Activated B cell treated with CpG ODN at 0.5 μM for 24 hours (primary cell): ENCODE measurements at places on chromosomes 7 and 10.

DNA sequence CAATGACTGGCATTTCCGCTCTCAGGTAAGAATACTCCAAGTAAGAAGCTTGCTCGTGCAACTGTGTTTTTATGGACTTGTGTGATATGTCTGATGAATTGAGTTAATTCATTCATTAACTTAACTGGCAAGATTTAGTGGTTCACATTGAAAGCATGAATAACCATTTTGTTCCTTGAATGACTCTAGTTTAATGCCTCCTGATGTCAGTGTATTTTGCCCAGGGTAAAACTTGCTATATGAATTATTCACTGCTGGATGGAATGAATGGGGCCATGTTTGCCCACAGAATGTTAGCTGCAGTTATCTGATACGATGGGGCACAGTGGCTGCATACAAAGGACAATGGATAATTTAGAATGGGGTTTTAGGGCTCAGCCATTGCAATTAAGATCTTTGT is 124.1 kb downstream of the ZNF365 start:
- no peaks in the 10 kb centered on the region for H3K36me3 ChIP-seq
- no peaks in the 10 kb centered on the region for H3K27me3 ChIP-seq

GRCh38 chr7:157397731-157398691 is 61.2 kb downstream of the DNAJB6 start:
- H3K27me3 ChIP-seq: no peaks in the 10 kb centered on the region
- H3K4me3 ChIP-seq: no peak overlapping the region
- peaks cover 57% of the 10 kb centered on the region for H3K36me3 ChIP-seq
- H3K4me1 ChIP-seq: peaks cover 9% of the 10 kb centered on the region

DNA sequence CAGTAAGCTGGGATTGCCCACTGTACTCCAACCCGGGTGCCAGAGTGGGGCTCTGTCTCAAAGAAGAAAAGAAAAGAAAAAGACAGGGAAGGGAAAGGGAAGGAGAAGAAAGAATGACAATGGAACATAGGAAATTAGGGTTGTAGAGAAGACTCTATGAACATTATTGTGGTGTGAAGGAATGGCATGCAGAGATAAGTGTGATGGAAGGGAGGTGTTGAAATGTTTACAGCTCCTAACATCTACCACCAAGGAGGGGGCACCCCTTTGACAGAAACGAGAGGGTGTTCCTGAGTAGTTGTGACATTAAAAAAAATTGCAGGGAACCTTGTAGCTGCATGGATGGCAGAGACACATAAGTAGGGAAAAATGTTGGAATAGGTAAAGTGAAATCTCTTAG is 27.5 kb downstream of the AUTS2 start:
- no peak overlapping the region for H3K4me3 ChIP-seq
- H3K36me3 ChIP-seq: no peaks in the 10 kb centered on the region
- H3K4me1 ChIP-seq: peaks cover under 1% of the 10 kb centered on the region
- no peak for DNase-seq
- H3K27ac ChIP-seq: no peak overlapping the region

- no peak overlapping the region for H3K4me3 ChIP-seq
- DNase-seq: no peak
- no peak overlapping the region for H3K27ac ChIP-seq
- no peaks in the 10 kb centered on the region for H3K4me1 ChIP-seq
- no peaks in the 10 kb centered on the region for H3K27me3 ChIP-seq
Measured at GRCh38 chr7:30147223-30147622, 12.4 kb downstream of the MTURN start.

- no peaks in the 10 kb centered on the region for H3K27me3 ChIP-seq
- H3K36me3 ChIP-seq: no peaks in the 10 kb centered on the region
- DNase-seq: no peak
- peaks cover 5% of the 10 kb centered on the region for H3K4me1 ChIP-seq
Measured at GRCh38 chr10:385571-386300, 250.5 kb downstream of the ZMYND11 start.

- no peak overlapping the region for H3K27ac ChIP-seq
- H3K36me3 ChIP-seq: no peaks in the 10 kb centered on the region
- no peak overlapping the region for H3K4me3 ChIP-seq
- no peaks in the 10 kb centered on the region for H3K27me3 ChIP-seq
- no peak for DNase-seq
Measured at GRCh38 chr7:11191574-11192220, 218.0 kb downstream of the PHF14 start.

DNA sequence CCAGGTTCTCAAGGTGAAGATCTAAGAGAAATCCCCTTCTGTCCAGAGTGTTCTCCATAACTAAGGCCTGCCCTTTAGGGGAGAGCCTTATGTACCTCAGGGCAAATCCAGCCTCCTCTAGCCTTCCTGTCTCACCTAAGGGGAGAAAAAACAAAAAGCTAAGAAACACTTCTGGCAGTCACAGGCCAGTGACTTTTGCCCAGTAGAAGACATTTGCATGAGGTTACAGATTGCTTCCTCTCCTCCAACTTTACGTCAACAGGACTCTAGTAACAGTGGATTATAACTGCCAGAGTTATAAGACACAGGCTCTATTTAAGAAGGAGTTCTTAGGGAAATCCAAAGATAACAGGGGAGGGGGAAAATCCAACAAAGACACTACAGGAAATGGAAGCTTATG is 15.9 kb upstream of the FAM241B start:
- DNase-seq: no peak
- peaks cover 8% of the 10 kb centered on the region for H3K4me1 ChIP-seq
- H3K27ac ChIP-seq: no peak overlapping the region
- peaks cover 29% of the 10 kb centered on the region for H3K27me3 ChIP-seq
- no peaks in the 10 kb centered on the region for H3K36me3 ChIP-seq

DNA sequence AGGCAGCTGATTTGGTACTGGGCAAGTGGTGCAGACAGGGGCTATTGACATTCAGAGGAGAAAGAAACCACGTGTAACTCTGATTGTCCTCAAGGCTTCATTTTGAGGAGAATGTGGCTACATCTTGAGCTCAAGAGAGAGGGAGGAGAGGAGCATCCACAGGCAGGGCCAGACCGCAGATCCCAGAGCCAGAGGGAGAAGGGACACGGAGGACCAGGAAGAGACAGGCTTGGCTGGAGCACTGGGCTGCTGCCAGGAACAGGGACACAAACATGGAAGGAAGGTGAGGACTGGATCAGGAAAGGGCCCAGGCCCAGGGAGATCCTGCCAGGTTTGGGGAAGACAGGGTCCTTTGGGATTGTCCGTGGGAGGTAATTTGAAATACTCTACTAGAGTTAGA is 158.3 kb downstream of the GPAM start:
- H3K36me3 ChIP-seq: no peaks in the 10 kb centered on the region
- H3K4me1 ChIP-seq: no peaks in the 10 kb centered on the region
- H3K4me3 ChIP-seq: no peak overlapping the region
- H3K27me3 ChIP-seq: no peaks in the 10 kb centered on the region
- H3K27ac ChIP-seq: no peak overlapping the region

DNA sequence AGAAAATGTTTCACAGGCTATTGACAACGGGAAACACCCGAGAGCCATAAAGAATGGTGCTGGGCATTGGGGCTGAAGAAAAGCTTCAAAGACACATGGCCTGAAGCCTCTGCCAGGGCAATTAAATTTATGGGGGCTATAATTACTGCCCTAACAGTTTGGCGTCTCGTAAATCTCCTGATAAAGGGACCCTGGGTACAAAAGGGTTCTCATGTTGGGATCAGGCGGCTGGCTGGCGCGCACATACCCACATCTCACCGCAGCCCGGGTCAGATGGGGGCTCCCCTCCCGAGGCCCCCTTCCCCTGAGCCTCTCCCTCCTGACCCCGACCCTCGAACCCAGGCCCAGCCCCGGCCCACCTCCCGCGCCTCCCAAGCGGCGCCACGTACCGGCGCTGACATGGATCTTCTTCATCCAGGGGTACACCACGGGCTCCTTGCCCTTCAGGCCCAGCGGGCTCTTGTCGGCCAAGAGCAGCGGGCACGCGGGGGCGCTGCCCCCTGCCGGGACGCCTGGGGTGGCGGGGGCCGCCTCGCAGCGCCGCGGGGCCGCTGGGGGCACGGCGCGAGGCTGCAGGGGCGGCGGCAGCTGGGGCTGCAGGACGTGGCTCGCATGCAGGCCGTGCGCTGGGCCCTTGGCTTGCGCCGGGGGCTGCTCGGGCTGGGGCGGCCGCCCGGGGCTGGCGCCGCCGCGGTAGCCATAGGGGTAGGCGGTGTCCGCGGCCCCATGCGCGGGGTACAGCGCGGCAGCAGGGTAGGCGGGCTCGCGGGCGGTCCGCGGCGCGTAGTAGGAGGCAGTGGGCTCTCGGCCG is 623 bp downstream of the HOXA4 start:
- no peak overlapping the region for H3K27ac ChIP-seq
- DNase-seq: no peak
- H3K36me3 ChIP-seq: no peaks in the 10 kb centered on the region
- peaks cover 44% of the 10 kb centered on the region for H3K27me3 ChIP-seq
- H3K4me3 ChIP-seq: no peak overlapping the region

DNA sequence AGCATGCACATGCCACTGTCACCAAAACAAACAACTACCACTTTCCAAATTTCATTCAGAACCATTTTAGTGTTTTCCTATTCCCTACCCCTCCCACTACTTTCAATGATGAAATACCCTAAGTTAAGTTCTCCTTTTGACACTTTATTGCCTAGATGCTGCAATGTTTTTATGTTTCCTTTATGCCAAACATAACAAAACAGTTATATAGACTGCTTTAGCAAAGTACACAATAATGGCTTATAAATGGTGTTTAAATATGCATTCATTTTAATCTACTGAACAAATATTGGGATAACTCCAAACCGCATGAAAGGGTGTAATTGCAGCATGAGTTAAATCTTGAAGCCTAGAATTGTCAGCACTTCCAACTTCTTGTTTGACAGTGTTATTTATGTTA is 69.2 kb downstream of the PHYHIPL start:
- no peak overlapping the region for H3K4me3 ChIP-seq
- no peaks in the 10 kb centered on the region for H3K36me3 ChIP-seq
- H3K4me1 ChIP-seq: no peaks in the 10 kb centered on the region
- H3K27ac ChIP-seq: no peak overlapping the region
- DNase-seq: no peak
- peaks cover 5% of the 10 kb centered on the region for H3K27me3 ChIP-seq

- H3K4me3 ChIP-seq: no peak overlapping the region
- H3K27ac ChIP-seq: no peak overlapping the region
- H3K27me3 ChIP-seq: no peaks in the 10 kb centered on the region
- no peak for DNase-seq
- no peaks in the 10 kb centered on the region for H3K4me1 ChIP-seq
- peaks cover 97% of the 10 kb centered on the region for H3K36me3 ChIP-seq
Measured at GRCh38 chr7:98970016-98970615, 91.8 kb downstream of the TRRAP start.

- H3K4me3 ChIP-seq: no peak overlapping the region
- H3K27ac ChIP-seq: no peak overlapping the region
- H3K36me3 ChIP-seq: no peaks in the 10 kb centered on the region
- H3K4me1 ChIP-seq: peaks cover 9% of the 10 kb centered on the region
- peaks cover 20% of the 10 kb centered on the region for H3K27me3 ChIP-seq
Measured at GRCh38 chr7:1735262-1735661, 65.2 kb downstream of the ELFN1 start.

DNA sequence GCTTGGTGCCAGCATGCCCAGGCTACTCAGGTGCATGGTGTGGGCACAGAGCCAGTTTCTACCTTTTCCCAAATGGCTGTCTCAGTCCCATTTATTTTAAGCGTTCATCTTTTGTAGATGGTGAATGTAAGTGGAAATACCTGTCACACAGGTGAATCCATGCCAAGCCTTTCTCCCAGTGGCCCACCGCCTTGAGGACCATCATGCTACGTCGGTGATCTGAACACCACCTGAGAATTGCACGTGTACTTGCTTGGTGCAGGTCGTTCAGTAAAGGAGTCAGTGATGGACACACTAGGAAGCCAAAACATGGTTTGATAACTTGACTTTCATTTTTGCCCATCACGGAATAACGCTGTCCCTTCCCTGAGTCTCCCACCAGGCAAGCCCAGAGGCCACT is 666.7 kb upstream of the FOXK1 start:
- no peak overlapping the region for H3K4me3 ChIP-seq
- peaks cover 11% of the 10 kb centered on the region for H3K27me3 ChIP-seq
- H3K27ac ChIP-seq: no peak overlapping the region
- no peaks in the 10 kb centered on the region for H3K36me3 ChIP-seq
- no peak for DNase-seq

DNA sequence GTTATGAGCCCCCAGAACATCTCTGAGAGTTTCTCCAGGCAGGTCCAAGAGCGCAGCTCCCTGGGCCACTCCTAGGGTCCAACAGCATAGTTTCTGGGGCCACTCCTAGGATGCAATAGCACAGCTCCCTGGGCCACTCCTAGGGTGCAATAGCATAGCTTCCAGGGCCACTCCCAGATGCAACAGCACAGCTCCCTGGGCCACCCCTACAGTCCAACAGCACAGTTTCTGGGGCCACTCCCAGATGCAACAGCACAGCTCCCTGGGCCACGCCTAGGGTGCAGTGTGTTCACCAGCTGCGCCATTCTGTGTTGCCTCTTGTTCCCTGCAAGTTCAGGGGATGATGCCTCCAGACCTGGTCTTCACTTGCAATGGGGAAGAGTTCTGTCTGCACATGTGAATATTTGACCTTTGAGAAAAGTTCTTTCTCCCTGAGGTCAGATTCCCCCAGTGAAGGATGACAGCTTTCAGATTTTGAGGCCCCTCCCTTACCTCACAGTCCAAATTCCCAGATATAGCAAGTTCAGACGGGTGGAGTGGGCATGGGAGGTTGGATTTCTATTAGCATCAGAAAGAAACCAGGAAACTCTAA is 43.0 kb upstream of the LEP start:
- no peak overlapping the region for H3K4me3 ChIP-seq
- H3K27ac ChIP-seq: no peak overlapping the region
- no peak for DNase-seq
- peaks cover 29% of the 10 kb centered on the region for H3K27me3 ChIP-seq
- H3K36me3 ChIP-seq: peaks cover 6% of the 10 kb centered on the region
- peaks cover 11% of the 10 kb centered on the region for H3K4me1 ChIP-seq

GRCh38 chr7:79009647-79010046 is 443.8 kb downstream of the MAGI2 start:
- H3K4me1 ChIP-seq: no peaks in the 10 kb centered on the region
- H3K36me3 ChIP-seq: no peaks in the 10 kb centered on the region
- H3K27ac ChIP-seq: no peak overlapping the region
- DNase-seq: no peak
- no peak overlapping the region for H3K4me3 ChIP-seq
- H3K27me3 ChIP-seq: no peaks in the 10 kb centered on the region

- DNase-seq: no peak
- H3K27me3 ChIP-seq: peaks cover 5% of the 10 kb centered on the region
- no peaks in the 10 kb centered on the region for H3K4me1 ChIP-seq
- no peaks in the 10 kb centered on the region for H3K36me3 ChIP-seq
- no peak overlapping the region for H3K27ac ChIP-seq
Measured at GRCh38 chr10:35579726-35580422, 25.3 kb upstream of the GJD4 start.

DNA sequence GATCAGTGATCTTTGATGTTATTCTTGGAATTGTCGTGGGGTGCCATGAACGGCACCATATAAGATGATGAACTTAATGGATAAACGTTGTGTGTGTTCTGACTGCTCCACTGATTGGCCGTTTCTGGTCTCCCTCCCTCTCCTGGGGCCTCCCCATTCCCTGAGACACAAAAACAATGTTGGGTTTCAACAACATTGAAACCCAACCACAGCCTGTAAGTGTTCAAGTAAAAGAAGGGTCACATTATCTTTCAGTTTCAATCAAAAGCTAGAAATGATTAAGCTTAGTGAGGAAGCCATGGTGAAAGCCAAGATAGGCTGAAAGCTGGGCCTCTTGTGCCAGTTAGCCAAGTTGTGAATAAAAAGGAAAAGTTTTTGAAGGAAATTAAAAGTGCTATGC is 19.5 kb downstream of the EN2 start:
- no peaks in the 10 kb centered on the region for H3K4me1 ChIP-seq
- no peak for DNase-seq
- H3K27me3 ChIP-seq: peaks cover 62% of the 10 kb centered on the region
- no peak overlapping the region for H3K27ac ChIP-seq
- no peak overlapping the region for H3K4me3 ChIP-seq

GRCh38 chr10:132893090-132893489 is 49.3 kb downstream of the CFAP46 start:
- peaks cover 25% of the 10 kb centered on the region for H3K27me3 ChIP-seq
- no peak overlapping the region for H3K4me3 ChIP-seq
- H3K36me3 ChIP-seq: no peaks in the 10 kb centered on the region
- no peak for DNase-seq
- no peak overlapping the region for H3K27ac ChIP-seq
